Aorta (tissue), 5 donors: ENCODE measurements at places on chromosomes 3 and 15. TPM values are rescaled to one million over a fixed set of nuclear protein-coding genes. Genes with fewer than 3 reads are reported as not detected.

DNA sequence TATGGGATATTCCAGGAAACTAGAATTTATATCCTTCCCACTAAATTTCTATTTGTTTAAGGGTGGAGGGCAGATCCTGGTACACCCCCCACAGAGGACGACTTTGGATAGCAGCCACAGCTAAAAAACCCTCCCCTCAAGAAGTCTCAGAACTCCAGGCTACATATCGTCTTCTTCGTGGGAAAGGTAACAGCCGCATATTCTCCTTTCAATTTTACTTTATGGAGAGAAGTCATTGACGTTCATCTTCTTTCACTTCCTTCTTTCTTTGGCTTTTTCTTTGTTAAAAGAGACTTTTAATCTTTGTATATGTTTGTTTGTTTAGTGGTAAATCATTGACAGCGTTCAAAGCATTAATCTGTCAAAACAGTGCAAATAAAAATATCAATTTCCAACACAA lies 36.3 kb downstream of the TRIP4 start:
- no peak for DNase-seq
- H3K4me3 ChIP-seq: no peak overlapping the region
- H3K27me3 ChIP-seq: no peaks in the 10 kb centered on the region
- no peaks in the 10 kb centered on the region for H3K4me1 ChIP-seq
- H3K27ac ChIP-seq: no peak overlapping the region

- H3K27me3 ChIP-seq: no peaks in the 10 kb centered on the region
- no peak overlapping the region for H3K27ac ChIP-seq
- no peak for DNase-seq
- H3K4me1 ChIP-seq: no peaks in the 10 kb centered on the region
- no peaks in the 10 kb centered on the region for H3K36me3 ChIP-seq
These were observed 2.2 kb downstream of the THBS1 start for GRCh38 chr15:39582977-39583595.

DNA sequence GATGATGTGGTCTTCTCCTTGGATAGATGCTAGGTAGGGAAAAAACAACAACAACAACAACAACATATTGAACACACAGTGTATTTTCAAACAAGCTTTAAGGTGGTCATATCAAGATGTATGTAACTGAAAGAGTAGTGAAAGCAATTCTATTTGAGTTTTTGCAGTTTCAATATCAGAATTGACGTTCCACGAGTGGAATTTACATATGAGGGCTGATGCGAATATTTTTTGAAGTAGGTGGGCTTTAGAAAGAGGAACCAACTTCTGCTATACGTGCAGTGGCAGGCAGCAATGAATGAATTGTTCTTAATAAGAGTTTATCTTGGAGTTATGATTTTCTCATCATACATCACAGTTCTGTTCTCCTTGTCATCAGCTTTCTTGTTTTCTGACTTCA lies 151.9 kb upstream of the CNTN3 start:
- H3K27ac ChIP-seq: no peak overlapping the region
- no peaks in the 10 kb centered on the region for H3K27me3 ChIP-seq
- no peak overlapping the region for H3K4me3 ChIP-seq
- no peaks in the 10 kb centered on the region for H3K4me1 ChIP-seq
- DNase-seq: no peak

DNA sequence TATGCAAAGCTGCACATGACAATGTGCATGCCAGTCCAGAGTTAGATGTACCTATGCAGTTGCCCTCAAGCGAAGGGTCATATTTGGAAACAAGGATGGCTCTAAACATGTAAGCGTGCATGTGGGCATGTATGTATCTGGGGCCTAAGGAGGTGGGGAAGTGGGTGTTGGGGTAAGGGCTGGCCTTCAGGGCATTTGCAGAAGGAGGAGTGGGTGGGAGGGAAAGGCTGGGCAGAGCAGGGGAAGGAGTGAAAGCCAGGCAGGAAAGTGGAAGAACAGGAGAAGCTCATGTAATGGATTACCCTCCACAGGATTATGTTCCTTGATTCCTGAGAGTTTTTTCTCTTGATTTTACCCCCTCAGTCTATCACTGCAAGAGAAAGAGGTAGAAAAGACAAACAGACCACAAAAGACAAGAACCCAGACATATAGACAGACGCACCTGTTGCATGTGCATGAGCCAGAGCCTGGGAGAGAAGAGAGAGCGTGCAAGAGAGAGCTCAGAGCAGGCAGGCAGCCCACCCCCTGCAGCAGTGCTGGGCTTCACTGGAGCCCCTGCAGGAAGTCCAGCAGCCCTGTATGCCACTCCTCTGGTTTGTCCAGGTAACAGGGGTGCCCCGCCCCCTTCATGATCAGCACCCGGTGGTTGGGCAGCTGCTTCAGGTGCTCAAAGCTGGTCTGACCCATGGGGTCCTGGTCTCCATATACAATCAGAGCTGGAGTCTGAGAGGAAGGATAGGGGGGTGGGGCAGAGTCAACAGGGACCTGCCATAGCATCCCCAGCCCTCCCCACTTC lies 1.8 kb upstream of the PCBP4 start:
- no peak overlapping the region for H3K27ac ChIP-seq
- H3K4me3 ChIP-seq: no peak overlapping the region
- H3K4me1 ChIP-seq: peaks cover 2% of the 10 kb centered on the region
- no peaks in the 10 kb centered on the region for H3K27me3 ChIP-seq

CD80 gene
- 1.8 TPM for total RNA-seq

TMEM212 gene
- not detected for total RNA-seq

SPSB4 gene
- 2.0 TPM for total RNA-seq

LRRC3B gene
- 0.78 TPM for total RNA-seq

NKTR gene
- 98.5 TPM for total RNA-seq
